ENCODE measurements at places on chromosomes 3 and 15. TPM values are rescaled to one million over a fixed set of nuclear protein-coding genes. Genes with fewer than 3 reads are reported as not detected.

ADAMTS17 gene
- 4.2 TPM for total RNA-seq

REC114 gene
- not detected for total RNA-seq

NAALADL2 gene
- total RNA-seq, result 8.5 TPM

TYRO3 gene
- total RNA-seq, result 6.0 TPM

DNA sequence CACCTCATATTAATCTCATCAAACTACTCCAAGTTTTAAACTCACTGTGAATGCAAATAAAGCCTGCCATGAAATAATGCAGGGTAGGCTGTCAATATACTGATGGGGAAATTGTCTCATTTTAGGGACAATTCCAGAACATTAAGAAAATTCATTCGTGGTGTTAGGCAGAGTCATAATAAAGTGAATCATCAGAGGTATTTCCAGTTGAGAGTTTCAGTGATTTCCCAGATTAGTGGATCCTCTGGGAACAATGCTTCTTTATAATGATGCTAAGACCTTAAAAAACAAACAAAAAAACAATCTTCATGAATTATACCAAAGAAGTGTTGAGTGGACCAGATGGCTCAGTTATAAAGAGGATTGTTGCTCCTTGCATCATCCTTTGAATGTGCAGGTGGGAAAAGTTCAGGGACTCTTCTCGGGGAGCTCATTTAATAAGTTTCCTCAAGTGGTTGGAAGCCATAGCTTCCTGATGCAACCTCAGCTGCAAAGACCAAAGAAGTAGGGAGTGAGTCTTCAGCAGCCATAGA lies 360.9 kb upstream of the TRIM42 start:
- DNase-seq, result no peak

GRCh38 chr3:8757551-8758518 lies 11.6 kb downstream of the OXTR start:
- DNase-seq, result no peak

ST6GAL1 gene
- total RNA-seq, result 81.8 TPM

GRCh38 chr15:21261396-21261964 lies 178.8 kb downstream of the POTEB3 start:
- no peak for DNase-seq

NR1I2 gene
- total RNA-seq, result 58.4 TPM

GRCh38 chr3:177905173-177906125 lies 630.8 kb upstream of the KCNMB2 start:
- no peak for DNase-seq

RYR3 gene
- total RNA-seq, result 0.17 TPM

DNA sequence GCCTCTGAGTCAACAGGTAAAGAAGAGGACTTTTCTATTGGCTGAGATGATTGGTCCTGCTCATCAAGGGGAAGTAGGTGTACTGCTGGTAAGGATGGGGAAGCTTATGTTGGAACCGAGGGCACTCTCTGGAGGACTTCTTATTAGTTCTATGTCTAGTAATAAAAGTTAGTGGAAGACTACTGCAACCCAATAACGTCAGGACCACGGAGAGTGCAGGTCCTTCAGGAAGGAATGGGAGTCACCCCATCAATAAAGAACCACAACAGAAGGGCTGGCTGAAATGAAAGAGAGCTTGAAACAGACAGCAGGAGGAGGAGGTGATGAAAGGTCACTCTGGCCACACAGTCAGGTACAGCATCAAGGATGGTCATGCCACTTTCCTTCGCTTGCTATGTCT lies 68.8 kb upstream of the PRR23E start:
- DNase-seq, result no peak
